ENCODE measurements at places on chromosomes 7 and 10.

- DNase-seq: peak; percentile 55
Observed at GRCh38 chr7:76997381-76998284, 34.5 kb downstream of the SPDYE17 start.

- no peak for DNase-seq
Observed at GRCh38 chr10:16992611-16993119, 136.9 kb downstream of the CUBN start.

DNA sequence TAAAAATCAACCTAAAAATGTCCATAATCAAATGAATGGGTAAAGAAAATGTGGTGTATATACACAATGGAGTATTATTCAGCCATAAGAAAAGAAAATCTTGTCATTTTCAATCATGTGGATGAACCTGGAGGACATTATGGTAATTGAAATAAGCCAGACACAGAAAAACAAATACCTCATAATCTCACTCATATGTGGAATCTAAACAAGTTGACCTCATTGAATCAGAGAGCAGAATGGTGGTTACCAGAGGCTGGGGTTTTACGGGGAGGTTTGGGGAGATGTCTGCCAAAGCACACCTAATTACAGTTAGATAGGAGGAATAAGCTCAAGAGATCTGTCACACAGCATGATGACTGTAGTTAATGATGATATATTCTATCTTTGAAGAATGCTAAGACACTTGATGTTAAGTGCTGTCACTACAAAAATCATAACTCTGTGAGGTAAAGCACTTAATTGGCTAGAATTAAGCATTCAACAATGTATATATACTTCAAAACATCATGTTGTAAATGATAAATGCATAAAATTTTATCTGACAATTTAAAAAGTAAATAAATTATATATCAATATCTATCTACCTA, 39.1 kb upstream of the TNPO3 start:
- DNase-seq: no peak

GRCh38 chr10:75770626-75771081, 339.2 kb downstream of the LRMDA start:
- DNase-seq: no peak

DNA sequence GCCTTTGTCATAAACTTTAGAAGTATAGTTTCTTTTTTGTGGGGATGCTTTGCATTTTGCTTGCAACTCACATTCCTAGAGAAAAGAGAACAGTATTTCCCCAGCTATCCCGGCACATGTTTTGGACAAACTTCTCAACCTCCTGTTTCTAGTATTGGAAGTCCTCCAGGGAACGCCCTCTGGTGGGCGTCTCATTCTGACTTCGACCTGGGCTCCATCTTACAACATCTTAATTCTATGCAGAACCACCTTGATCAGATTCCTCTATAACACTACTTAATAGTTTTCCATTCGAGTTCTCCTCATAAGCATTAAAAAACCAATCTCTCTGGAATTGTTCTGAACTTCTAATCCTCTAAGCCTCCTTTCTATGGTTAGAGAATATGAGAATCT, 139.5 kb upstream of the FZD8 start:
- DNase-seq: no peak

- no peak for DNase-seq
Observed at GRCh38 chr10:108582387-108582786, 1340.9 kb downstream of the XPNPEP1 start.

DNA sequence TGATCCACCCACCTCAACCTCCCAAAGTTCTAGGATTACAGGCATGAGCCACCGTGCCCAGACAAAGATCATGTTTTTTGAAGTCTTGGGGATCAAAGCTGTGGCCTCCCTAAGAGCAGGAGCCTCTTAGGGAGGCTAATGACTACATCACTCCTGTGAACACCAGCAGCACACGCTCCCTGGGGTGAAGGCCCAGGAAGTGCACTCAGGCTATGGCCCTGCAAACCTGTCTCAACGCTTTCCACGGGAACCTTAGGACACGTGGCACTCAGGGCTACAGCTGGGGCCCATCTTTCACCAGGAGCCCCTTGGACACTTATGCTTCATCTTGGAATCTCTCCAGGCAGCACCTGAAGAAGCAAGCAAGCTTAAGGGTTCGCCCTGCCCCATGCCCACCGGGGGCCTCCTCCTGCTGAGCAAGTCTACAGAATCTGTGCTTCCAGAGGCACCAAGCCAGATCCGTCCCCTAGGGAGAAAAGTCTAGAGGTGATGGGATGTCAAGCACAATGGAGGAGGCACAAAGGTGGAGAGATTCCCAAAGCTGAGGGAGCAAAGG, 18.4 kb downstream of the VSTM4 start:
- DNase-seq: no peak
